HEK293T (cell line): ENCODE measurements at places on chromosomes 1 and 21.

GRCh38 chr1:206590025-206590758, 22.1 kb downstream of the EIF2D start:
- no peak for DNase-seq

- no peak for DNase-seq
Observed at GRCh38 chr1:56378341-56379070, 200.9 kb downstream of the PLPP3 start.

DNA sequence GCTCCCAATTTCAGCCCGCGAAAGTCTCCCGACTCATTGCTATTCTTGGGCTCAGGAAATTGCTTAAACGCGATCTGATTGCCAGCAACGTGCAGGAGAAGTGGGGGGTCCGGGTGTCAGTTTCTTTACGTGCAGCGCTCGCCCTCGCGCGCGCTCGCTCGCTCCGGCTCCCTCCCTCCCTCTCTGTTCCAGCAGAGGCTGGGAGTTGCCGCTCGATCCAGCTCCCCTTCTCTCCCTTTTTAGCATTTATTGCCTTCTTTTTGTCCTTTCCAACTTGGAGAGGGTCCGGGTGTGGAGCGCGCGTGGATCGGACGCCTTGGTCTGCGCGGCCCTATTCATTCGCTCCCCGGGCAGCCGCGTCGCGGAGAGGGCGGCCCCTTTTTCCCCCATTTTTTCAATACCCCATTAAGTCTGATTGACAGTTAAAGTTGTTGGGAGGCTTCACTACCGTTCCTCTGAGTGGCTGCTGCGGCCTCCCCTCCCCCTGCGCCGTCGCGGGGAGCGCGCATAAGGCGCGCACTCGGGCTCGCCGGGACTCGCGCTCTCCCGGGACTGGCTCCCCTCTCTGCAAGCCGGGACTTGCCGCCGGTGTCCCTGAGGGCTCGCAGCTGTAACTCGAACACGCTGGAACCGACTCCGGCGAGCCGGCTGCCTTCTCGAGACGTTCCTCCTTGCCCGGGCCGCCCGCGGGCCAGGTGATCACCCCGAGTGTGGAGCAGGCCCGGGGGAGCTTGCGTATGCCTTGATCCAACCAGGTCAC, at the start of gene DHRS3:
Gene DHRS3 (minus strand): TSS at position 310 of the 760 bp plus-strand sequence. CDS start 862 bp downstream, outside the sequence.
- DNase-seq = peak; percentile 81

DNA sequence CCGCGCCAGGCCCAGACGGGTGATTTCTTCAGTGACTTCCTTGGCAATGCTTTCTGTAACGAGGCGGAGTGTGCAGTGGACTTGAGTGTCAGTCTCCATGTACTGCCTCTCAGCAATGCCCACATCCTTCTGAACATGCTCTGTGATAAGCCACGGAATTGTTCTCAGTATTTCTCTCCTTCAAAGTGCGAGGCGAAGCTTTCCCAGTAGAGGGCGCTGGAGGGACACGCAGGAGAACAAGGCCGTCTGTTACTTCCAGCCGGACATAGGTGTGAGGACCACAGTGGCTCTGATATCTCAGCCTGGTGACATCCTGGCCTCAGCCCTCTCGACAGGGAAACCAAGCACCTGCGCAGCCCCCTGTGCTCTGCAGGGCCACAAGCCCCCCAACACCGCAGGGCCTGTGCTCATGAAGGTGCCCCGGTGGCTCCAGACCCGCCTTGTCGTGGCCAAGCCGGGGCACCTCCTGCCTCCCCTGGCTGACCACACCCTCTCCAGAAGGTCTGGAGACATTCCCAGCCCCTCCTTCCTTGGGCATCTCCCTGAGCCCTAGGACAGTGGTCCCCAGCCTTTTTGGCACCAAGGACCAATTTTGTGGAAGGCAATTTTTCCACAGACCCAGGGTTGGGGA, 46.1 kb upstream of the BACE2 start:
- peak; percentile 73 for DNase-seq

DNA sequence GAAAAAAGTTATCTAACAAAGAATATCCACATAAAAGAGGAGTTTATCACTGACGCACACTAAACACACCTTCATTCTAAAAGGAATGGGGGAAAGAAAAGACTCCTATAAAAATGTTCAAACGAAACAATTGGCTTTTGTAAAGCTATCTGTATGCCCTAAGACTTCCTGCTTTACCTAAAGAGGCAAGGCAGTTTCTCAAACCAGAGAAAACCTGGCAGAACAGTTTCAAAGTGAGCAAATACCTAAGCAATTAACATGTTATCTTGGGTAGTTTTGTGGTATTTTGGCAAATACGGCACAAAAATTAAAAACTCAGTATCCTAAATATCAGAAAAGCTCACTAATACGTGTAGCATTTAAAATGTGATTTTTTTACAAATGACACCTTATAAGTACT, 1.9 kb downstream of the PUM1 start:
- DNase-seq = no peak

DNA sequence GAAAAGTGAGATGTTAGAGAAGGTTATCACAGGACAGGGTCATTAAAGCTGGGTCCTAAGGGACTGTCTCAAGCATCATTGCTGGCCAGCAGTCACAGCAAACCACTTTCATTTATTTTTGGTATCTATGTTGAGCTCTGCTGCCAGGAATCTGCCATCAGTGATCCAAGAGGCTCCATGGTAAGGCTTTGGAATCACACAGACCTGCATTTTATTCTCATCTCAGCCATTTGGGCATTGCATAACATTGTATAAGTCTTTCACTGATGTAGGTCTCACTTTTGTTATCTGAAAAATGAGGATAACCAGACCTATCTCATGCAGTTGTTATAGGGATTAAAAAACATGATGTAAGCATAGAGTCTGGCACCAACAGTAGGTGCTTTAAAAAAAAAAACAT, 77.5 kb downstream of the OMA1 start:
- DNase-seq = no peak

DNA sequence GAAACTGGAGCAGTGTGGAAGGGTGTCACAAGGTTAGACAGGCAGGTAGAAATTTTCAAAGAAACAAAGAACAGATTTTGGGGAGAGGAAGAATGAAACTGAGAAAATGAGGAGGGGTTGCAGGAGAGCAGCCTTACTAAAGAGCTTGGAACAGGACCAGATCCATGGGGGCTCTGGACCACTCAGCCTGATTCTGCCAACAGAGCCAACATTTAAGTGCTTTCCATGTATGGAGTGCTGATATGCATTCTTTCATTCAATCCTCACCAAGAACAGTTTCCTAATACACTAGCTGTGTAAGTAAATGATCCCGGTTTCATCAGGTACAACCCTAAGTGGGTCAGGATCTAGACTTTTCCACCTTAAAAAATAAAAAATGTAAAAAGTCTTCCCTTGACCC, 16.2 kb downstream of the LPGAT1 start:
- DNase-seq = no peak

DNA sequence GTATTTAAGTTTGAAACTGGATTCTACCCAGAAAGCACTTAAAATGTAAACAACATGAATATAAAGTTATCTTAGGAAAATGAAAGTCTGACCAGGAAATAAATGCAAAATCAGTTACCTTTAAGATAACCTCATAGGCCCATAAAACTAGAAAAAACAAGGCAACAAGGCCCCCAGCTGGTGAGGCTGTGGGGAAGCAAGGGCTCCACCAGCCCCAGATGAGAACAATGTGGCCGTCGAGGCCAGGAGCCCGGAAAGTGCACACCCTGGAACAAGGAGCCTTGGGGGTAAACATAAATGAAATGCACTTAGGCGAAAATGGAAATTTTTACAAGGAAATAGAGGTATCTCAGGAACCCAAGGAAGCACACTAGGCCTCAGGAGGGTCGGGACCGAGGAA, 37.9 kb upstream of the BMP8B start:
- peak; percentile 28 for DNase-seq

DNA sequence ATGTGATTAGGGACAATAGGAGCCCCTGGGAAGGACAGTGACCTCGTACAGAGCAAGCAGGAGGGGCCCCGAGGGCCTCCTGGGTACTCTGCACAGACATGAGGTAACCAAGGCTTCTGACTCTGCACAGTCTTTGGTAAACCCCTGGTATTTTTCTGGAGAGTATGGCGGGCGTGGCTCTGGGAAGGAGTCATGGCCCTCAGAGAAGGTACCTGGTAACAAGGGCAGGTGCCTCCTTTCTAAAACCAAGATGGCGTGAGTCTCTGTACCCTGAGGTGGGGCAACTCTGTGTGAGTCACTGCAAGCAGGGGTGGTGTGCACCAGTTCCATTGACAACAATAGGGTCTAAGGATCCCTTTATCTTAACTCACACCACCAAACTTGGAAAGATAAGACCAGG, 39.9 kb upstream of the SLC19A1 start:
- DNase-seq = no peak

GRCh38 chr21:37087188-37087587, 14.1 kb downstream of the TTC3 start:
- peak; percentile 34 for DNase-seq

DNA sequence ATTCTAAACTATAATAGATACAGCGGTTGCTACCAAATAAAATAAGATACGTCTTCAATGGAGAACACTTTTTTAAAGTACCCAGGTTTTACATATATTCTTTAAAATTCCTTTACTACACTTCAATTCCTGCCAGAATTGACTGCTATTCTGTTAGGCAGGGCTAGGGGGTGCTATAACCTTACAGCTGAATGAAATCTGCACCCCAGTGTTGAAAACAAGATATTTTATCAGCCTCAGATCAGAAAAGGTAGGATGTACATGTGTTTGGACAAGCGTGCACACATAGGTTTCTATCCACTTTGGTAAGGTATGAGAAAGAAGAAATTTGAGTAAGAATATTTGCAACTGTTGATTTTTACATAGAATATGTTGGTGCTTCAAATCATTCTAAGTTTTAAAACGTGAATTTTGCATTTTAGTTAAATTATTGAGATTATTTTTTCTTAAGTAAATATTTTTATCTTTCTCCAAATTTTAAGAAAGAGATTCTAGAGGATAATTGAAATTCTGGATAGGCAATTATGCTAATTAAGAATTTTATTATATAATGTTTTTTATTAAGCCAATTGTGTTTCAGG, 490.8 kb upstream of the ADGRL4 start:
- peak; percentile 58 for DNase-seq

DNA sequence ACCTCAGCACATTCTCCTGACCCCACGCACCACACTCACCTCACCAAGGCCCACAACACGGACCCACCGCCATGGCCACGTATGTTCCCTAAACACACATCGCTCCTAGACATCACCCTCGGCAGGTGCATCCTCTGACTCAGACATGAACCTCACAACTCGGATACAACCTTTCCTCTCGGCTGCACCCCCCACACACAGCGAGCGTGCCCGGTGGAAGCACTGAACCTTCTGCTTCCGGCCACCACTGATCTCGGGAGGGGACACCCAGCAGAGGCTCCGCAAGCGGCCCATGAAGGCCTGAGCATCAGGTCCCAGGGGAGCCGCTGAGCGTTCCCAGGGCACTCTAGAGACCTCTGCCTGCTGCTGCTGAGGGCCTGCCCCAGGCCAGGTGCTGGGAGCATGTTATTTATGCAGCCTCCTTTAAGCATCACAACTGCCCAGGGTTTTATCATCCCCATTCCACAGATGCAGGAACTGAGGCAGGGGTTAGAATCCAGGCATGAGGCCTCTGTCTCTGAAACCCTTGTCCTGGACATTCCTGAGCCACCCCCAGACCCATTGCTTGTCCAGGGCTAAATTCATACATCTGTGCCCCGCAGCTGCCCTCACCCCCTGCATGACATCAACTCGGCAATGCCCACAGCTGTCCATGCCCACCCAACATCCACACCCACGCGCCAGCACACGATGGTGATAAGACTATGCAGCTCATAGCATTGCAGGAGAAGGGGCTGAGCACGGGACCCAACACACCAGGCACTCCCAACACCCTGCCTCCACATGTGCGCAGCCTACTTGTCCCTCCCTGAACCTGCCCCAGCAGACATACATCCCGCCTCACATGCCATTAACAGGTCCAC, 27.0 kb downstream of the SDC3 start:
- no peak for DNase-seq

DNA sequence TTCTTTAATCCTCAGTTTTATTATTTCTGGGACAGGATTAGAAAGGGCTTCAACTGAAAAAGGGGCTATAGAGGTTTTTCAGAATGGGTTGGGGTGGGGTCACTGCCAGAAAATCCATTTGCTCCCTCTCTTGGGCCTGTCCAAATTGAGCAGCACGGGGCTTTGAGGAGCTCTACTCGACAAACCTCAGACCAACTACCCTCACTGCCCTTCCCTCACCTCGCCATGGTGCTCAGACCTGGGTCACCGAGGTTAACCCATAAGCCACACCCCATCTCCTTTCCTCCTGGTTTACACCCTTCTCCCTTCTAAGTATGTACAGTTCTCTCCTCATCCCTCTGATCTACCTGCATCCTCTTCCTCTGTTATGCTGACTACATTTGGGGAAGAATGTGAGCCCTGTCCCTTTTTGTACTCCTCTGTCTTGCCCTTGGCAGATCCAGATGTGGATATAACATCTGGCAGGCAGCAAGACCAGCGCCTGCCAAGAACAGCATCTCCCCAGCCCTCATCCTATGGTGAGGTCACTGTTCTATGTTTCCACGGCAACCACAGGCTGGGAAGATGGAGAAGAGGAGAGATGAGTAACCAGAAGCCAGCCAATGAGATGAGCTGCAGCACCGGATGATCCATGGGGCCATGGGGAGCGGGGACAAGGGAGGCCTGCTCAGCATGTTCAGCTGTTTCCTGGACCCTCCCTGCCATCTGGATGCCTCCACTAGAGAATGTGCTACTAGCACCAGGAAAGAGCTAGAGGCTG, 3.7 kb upstream of the FABP3 start:
- DNase-seq = no peak

GRCh38 chr21:46604329-46604974, 430 bp downstream of the S100B start:
- no peak for DNase-seq

DNA sequence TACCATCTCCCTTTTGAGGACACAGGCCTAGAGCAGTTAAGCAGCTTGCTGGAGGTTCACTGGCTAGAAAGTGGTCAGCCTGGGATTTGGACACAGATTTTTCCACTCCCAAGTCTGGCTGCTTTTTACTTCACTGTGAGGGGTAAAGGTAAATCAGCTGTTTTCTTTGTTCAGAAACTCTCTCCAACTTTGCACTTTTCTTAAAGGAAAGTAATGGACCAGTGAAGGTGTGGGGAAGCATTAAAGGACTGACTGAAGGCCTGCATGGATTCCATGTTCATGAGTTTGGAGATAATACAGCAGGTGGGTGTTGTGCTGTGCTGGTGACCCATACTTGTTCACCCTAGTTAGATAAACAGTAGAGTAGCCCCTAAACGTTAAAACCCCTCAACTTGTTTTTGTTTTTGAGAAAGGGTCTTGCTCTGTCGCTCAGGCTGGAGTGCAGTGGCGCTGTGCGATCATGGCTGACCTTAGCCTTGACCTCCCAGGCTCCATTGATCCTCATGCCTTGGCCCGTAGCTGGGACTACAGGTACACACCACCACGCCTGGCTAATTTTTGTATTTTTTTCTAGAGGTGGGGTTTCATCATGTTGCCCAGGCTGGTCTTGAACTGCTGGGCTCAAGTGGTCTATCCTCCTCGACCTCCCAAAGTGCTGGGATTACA, 4.2 kb downstream of the SOD1 start:
- DNase-seq = no peak
